ENCODE measurements at places on chromosomes 4 and X.

DNA sequence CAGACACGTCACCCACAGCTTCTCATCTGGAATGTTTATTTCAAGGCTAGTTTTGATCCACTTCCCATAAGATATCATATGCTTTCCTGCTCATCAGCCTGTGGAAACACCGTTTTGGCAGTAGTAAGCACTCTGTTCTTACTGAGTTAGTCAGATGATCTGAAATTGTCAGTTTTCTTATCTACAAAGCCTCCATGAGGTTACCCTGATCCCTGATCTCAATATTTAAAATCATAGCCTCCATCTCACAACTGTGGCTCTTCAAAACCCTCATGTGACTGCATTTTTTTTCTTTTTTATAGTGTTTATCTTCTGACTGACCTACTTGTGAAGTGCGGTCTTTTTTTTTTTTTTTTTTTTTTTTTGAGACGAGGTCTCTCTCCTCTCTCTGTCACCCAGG is 22.7 kb downstream of the BST1 start:
- DNase-seq = no peak

GRCh38 chr4:114287079-114287696 is 307.7 kb upstream of the ARSJ start:
- DNase-seq = no peak

DNA sequence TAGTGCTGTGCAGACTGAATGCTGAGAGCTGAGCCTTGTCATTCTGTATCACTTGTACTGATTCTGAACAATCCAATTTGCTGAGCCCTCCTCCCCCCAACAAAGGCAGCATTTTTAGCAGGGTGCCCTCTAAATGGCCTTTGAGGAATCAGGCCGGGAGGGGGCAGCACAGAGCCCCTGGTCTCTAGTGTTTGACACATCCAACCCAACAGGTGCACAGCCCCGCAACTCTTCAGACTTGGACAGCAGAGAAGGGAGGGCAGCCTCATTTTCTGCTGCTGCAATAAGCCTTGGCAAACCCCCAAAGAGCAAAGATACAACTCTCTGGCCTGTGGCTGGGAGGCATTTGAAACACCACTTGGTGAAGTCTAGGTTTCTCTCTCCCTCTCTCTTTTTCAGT is 3.4 kb downstream of the ATP1B4 start:
- peak; percentile 22 for DNase-seq

GRCh38 chrX:44484607-44485146 is 58.0 kb downstream of the FUNDC1 start:
- DNase-seq = no peak

DNA sequence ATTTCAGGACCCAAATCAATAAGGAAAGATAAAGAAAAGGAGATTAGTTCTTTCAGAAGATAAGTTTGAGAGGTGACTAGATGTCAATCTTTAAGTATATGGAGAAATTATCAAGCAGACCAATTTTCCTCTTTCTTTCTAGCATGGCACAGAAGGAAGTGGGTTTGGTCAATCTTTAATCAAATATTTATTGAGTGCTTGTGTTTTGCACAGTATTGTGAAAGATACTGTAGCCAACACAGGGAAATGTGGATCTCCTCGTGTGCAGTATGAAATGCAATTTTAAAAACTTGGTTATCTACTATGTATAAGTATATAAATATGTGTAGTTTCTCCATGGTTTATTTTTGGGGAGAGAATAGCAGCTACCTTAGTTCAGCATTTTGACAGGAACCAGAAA is 655.2 kb downstream of the RAPGEF2 start:
- no peak for DNase-seq

- no peak for DNase-seq
These were observed 350.9 kb downstream of the PCDH18 start for GRCh38 chr4:137181293-137181899.

DNA sequence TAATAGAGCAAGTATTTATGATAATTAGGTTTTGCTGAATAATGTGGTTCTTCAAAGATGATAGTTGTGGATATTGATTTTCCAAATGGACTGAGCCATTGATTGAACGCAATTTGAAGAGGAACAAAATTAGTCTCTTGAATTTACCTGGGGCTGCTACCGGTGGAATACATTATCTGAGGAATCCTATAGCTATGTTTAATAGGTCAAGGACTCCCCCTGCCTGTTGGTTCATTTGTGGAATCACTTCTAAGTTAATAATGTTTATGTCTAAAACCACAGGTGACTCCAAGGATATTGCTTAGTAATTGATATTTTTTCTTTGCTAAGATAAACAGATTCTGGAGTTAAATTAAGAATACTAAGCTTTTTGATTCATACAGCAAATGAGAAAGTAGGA is 576.0 kb upstream of the PABPC4L start:
- no peak for DNase-seq

DNA sequence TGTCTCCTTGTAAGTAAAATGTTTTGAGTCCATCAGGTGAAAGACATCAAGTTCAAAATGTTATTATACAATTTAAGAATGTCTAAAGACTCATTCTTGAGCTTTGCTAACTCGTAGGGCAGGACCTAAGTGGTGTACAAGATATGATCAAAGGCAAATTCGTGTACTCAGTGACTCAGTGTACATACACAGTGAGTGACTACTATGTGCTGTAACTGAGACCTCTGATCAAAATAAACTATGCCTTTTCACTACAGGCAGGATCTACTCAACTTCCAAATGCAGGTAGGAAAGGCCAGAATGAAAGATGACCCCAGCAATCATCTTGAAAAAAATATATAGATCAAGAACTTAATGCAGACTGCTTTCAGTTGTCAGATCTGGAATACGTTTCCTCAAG is 49.9 kb downstream of the ADGRG2 start:
- DNase-seq = no peak

GRCh38 chr4:47101453-47101852 is 70.1 kb downstream of the GABRB1 start:
- DNase-seq = no peak

- no peak for DNase-seq
These were observed 405.4 kb downstream of the IL15 start for GRCh38 chr4:142041788-142042187.

- no peak for DNase-seq
These were observed 5.9 kb upstream of the SCARB2 start for GRCh38 chr4:76219299-76220055.

GRCh38 chrX:43717161-43717560 is 61.1 kb downstream of the MAOA start:
- no peak for DNase-seq

GRCh38 chr4:78150543-78150864 is 93.4 kb downstream of the FRAS1 start:
- no peak for DNase-seq

GRCh38 chrX:153937056-153937455 is 2.2 kb upstream of the NAA10 start:
- no peak for DNase-seq

DNA sequence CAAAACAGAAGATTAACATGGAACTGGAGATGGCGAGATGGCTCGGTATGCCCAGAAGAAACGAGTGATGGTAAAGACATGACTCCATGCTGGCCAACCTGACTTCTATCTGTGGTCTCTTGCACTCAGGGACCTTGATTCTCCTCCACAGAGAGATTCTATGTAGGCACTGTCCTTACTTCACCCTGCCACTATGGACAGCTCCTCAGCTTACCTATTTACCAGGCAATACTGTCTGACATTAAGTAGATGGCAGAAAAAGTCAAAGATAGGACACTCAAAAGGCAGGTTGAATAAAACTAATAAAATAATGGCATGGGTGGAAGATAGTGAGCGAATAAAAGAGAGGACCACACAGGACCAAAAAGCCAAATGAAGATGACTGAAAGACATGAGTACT is 35.2 kb upstream of the NDNF start:
- no peak for DNase-seq

GRCh38 chr4:67549123-67549522 is 3.8 kb upstream of the CENPC start:
- DNase-seq = no peak
